ENCODE measurements at places on chromosomes 5 and 9.

GRCh38 chr9:21607576-21607975 lies 125.5 kb upstream of the IFNE start:
- no peak for DNase-seq

DNA sequence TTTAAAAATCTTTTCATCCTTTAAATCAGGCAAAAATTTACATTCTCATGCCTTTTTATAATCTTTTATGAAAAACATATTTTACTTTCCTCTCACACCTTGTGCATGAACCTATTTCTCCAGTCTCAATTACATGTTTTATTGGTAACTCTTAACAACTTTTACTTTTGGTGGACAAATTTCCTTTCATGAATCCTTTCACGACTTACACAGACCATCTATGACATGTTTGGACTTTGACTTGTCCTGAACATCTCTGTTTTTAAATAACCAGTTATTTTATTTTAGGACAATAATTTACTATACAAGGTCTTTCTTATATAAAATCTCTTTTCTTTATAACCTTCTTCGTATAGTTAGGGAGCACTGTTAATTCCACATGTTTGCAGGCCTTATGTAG lies 26.5 kb upstream of the MTMR12 start:
- DNase-seq: no peak

DNA sequence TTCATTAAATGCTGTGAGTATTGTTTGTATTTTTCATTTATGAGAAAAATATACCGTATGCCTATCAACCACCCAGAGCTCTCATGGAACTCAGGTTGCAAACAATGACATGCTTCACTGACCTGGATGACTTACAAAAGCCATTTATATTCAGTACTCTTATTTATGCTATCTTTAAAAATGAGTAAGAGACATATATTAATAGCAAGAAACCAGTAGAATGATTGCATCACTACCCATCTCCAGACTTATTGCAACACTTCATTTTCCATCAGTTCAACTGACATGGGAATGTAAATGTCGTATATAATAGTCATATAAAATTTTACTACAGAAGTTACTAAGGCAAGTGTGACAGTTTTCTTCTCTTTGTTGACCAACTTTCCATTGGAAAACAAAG lies 69.1 kb downstream of the OTP start:
- DNase-seq: no peak

GRCh38 chr5:120794121-120794520 lies 330.0 kb downstream of the PRR16 start:
- DNase-seq: no peak

DNA sequence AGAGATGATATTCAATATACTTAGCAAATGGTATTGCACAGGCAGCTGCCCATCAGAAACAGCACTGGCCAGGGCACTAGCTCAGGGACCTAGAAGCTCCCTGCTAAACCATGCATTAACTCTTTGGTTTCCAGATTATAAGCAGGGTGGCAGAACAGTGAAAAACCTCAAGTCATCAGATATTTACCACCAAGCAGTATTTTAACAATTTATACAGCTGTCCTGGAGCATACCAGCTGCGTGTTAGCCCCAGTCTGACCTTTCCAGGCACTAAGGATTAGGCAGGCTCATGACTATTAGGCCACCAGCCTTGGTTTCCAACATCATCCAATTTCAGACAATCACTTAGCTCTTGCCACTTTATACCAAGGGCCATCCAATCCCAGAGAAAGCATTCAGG lies 326.5 kb downstream of the CAAP1 start:
- DNase-seq: no peak

GRCh38 chr9:126587187-126588185 lies 26.2 kb upstream of the LMX1B start:
- DNase-seq: peak; percentile 61

DNA sequence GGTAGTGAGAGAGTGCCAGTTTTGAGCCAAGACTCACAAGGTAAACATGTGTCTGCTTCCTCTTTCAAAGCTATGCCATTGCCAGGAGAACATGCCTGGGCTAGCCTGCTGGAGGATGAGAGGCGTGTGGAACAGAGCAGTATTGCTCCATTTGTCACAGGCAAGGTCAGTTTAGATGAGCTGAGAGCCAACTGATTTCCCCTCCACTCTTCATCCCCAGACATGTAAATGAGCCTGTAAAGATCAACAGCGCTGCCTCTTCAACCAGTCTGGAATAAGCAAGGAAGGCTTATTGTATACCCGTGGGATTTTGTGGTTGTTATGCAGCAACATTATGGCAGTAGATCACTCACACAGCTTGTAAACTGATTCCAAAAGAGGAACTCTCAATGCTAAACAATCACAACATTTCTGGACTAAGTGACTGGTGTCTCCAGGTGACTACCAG lies 8.2 kb upstream of the GDNF start:
- no peak for DNase-seq

- DNase-seq: no peak
Observed at GRCh38 chr9:3436629-3437420, 89.0 kb downstream of the RFX3 start.

DNA sequence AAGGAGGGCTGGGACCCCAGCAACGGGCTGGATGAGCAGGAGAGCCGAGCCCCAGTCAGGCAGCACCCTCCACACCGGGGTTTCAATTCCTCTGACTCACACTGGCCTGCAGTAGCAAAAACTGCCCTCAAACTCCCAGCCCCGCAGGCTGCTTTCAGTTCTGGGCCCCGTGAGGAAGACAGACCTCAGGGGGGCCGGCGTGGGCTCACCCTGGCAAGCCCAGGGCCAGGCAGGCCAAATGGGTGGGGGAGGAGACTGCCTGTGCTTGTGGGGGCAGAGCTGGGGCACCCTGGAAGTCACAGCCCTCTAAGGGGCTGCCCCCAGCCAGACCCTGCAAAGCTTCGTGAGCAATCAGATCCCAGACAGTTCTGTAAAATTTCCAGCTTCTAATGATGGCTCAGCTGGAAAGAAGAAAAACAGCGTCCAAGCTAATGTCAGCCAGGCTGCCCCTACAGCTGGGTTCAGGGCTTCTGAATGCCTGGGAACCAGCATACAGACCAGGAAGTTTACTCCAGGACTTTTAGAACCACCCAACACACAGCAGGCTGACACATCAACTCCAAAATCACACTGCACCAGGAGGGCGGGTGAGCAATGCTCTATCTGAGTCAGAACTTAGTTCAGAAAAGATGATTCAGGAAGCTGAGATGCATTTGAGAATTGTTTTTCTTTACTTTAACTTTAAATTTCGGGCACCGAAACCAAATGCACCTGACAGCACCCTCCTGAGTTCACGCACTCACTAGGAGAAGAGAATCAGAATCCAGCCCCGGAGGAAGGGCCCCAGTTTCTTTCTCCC lies 34.7 kb downstream of the LPCAT1 start:
- DNase-seq: no peak

GRCh38 chr5:73229271-73229670 lies 56.3 kb downstream of the TMEM174 start:
- no peak for DNase-seq

- no peak for DNase-seq
Observed at GRCh38 chr5:98787131-98787719, 13.8 kb downstream of the RGMB start.

GRCh38 chr5:139745132-139745799 lies 50.3 kb upstream of the PSD2 start:
- DNase-seq: no peak

DNA sequence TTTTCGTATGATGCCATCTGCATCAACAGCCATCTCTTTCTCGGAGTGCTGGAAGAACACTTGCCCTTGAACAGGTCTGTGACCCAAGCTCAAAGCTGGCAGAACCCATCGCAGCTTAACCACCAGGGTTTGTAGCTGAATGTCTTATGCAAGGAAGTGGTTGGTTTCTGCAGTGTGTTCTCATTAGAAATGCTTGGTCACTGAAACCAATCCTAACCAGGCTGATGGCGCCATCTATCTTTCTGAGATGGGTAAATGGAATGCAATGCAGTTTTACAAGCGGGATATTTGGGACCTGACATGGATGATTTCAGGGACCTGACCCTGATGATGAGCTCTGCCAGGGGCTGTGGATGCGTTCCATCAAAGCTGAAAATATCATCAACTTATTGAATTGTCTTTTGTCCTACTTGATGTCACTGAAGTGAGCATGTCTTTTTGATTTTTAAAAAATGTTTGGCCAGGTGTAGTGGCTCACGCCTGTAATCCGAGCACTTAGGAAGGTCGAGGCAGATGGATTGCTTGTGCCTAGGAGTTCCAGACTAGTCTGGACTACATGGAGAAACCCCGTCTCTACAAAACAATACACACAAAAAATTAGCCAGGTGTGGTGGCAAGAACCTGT lies 28.7 kb downstream of the DMRT3 start:
- DNase-seq: peak; percentile 9

- no peak for DNase-seq
Observed at GRCh38 chr9:98639133-98639532, 69.6 kb downstream of the GABBR2 start.

GRCh38 chr5:154679501-154679900 lies 75.7 kb upstream of the LARP1 start:
- DNase-seq: no peak

DNA sequence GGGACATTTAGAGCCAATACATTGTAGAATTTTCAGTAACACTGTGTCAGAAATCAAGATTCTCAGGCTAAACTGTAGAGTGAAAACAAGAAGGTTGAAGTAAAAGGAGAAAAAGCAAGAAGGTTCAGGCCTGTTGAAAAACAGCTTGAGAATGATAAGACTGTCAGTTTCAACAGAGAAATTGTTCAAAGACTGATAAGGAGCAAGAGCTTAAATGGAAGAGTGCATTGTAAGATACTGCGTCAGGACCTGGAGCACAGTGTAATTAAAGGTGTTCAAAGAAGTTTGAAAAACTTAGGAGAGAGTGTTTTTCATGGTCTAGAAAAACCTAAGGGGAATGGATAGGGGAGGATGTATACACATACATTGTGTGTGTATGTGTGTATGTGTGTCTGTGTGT lies 408.3 kb downstream of the KDM4C start:
- DNase-seq: no peak

GRCh38 chr5:99035942-99036341 lies 107.1 kb upstream of the CHD1 start:
- no peak for DNase-seq

DNA sequence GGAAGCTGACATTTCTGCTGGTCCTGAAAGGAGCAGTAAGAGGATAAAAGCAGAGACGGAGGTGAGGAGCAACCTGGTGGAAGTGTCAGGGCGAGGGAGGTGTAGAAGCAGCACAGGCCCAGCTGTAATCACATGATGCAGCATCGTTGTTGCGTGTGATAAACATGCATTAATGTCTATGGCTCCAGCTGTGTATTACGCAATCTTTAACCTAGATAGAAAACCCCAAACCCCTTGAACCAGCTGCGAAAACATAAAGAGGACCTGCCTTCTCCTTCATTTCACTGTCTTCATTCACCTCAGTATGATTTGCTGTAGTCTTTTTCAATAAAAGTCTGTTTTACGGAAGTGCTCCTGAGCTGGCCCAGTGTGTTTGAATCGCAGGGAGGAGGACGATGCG lies 162.9 kb downstream of the NTRK2 start:
- no peak for DNase-seq

GRCh38 chr9:136098844-136099243 lies 3.8 kb upstream of the NACC2 start:
- DNase-seq: no peak

DNA sequence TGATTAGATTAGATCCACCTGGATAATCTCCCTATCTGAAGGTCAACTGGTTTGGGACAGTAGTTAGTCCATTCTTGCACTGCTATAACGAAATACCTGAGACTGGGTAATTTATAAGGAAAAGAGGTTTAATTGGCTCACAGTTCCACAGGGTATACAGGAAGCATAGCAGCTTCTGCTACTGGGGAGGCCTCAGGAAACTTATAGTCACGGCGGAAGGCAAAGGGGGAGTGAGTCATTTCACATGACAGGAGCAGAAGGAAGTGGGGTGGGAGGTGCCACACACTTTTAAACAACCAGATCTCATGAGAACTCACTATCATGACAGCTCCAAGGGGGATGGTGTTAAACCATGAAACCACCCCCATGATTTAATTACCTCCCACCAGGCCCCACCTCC lies 9.9 kb downstream of the C9orf40 start:
- DNase-seq: no peak

DNA sequence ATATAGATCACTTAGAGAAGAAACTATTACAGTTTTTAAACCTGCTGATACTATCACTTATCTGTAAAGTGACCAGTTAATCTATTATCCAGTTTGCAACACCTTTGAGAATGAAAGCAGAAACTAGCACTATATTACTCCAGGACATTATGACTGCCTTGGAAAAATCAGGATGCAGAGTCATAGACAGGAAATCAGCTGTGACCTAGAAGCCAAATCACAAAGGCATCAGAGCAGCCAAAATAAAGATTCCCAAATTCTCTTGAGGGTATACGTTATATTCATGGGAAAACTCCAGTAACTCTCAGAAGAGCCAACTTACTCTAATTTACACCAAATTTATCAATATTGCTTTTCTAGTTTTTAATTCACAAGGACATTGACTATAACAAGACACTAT lies 49.9 kb downstream of the CDO1 start:
- DNase-seq: no peak

DNA sequence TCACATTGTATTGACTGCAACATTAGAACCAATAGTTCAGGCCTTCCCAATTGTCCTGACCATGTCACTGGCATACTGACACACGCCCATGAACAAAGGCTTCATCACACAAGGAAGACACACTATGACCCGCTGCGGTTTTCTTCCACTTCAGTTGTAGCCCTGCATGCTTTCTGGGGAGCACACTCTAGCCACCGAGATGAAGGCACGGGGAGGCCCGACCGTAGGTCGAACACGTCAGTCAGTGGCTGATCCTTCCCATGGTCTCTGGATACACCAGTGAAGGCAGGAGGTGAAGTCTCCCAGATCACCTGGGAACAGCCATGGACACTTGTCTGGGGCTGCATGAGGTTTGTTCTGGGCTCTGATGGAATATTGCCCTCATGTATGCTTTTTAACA lies 224.7 kb downstream of the FSTL4 start:
- no peak for DNase-seq

DNA sequence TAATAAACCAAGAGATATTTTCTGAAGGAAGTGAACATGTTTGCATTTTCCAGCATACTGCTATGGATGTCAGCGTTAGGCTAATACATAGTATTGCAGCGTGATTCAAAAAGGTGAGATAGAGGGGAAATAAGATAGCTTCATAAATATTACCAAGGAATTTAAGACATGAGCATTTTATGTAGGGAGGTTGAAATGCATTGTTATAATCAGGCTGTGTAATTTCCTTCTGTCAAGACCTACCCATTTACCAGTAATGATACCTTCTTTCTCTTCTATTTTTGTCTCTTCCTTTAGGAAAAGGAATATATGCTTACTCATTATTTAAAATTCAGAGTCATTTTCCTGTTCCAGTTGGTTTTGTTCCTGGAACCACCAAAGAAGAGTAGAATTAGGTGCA lies 33.3 kb downstream of the PIK3R1 start:
- no peak for DNase-seq

Data from posterior cingulate gyrus (tissue), 11 donors.